ENCODE measurements at places on chromosomes 4 and X.

GRCh38 chrX:153063315-153063714 lies 7.0 kb downstream of the PNMA3 start:
- DNase-seq, result no peak

- no peak for DNase-seq
Measured at GRCh38 chr4:161403781-161404180, 760.0 kb downstream of the FSTL5 start.

- peak; percentile 55 for DNase-seq
Measured at GRCh38 chr4:173288296-173288695, 45.9 kb downstream of the HMGB2 start.

GRCh38 chrX:142149919-142150318 lies 55.2 kb downstream of the MAGEC2 start:
- DNase-seq, result no peak

- DNase-seq, result no peak
Measured at GRCh38 chr4:81818385-81818920, 346.7 kb upstream of the RASGEF1B start.

DNA sequence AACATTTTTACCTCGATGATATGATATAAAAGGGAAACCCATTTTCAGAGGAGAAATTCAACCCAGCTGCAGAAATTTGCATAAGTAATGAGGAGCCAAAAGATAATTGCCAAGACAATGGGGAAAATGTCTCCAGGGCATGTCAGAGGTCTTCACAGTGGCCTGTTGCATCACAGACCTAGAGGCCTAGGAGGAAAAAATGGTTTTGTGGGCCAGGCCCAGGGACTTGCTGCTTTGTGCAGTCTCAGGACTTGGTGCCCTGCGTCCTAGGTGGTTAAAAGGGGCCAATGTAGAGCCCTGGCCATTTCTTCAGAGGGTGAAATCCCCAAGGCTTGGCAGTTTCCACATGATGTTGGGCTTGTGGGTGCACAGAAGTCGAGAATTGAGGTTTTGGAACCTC lies 106.9 kb downstream of the CPXCR1 start:
- no peak for DNase-seq

DNA sequence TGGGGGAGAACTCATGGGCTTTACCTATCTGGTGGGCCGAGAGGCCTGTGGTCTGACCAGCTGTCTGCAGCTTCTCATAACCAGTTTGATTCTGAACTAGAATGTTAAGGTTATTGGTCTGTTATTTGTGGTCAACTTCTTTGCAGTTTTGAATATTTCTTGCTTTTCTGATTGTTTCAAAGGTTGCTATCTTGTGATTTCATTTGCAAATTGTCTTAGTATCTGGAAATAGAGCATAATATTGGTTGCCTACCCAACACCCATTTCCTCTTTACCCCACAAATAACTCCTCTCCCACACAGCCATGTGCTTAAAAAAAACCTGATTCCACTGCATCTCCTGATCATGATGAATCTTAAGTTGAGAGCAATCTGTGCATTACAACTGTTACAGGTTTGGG lies 39.1 kb upstream of the BMP2K start:
- no peak for DNase-seq

All from RKO (cell line).